WTC11 (cell line): ENCODE measurements at places on chromosomes 12 and 14. TPM values are rescaled to one million over a fixed set of nuclear protein-coding genes. Genes with fewer than 3 reads are reported as not detected.
A peak's percentile ranks its signal among the peaks of the same experiment; 100 is the strongest.

DNA sequence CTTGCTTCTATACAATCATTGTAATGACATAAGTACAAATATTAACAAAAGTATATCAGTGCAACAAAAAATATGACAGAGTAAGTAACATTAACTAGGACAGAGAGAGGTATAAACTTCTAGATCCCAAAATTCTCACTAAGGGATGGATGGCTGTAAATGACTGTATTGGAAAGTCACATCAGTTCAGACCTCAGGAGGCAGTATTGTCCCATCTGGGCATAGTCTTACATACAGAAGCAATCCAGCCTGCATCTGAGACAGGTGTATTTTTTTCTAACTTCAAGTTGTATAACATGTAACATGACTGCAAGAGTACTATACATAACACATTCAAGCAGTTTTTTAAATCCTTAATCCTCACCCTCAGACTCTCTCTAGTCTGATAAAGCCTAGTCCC is 99.0 kb downstream of the GARIN6 start:
- no peaks in the 10 kb centered on the region for H3K27me3 ChIP-seq
- H3K4me3 ChIP-seq: no peak overlapping the region
- DNase-seq: no peak
- H3K4me1 ChIP-seq: no peaks in the 10 kb centered on the region

Gene SLC5A8
- total RNA-seq: 0.05 to 0.07 TPM in 2 of 3 replicates, not detected in the other

- H3K4me3 ChIP-seq: no peak overlapping the region
- peaks cover 28% of the 10 kb centered on the region for H3K36me3 ChIP-seq
- no peak for DNase-seq
- peaks cover 10% of the 10 kb centered on the region for H3K4me1 ChIP-seq
- no peak overlapping the region for H3K27ac ChIP-seq
- no peaks in the 10 kb centered on the region for H3K27me3 ChIP-seq
Measured at GRCh38 chr12:72839696-72840095, 567.5 kb downstream of the TRHDE start.

- peak overlapping the region; percentile 8; the same call in 1 of the 2 replicates for H3K27ac ChIP-seq
- DNase-seq: no peak
- peaks cover 23% of the 10 kb centered on the region for H3K4me1 ChIP-seq
Measured at GRCh38 chr14:50106178-50106577, 10.2 kb downstream of the VCPKMT start.

GRCh38 chr14:86787717-86788116 is 1205.3 kb downstream of the GALC start:
- peaks cover 7% of the 10 kb centered on the region; the same call in 1 of the 2 replicates for H3K36me3 ChIP-seq
- H3K4me1 ChIP-seq: peaks cover 5% of the 10 kb centered on the region; the same call in 1 of the 2 replicates
- no peaks in the 10 kb centered on the region for H3K27me3 ChIP-seq
- no peak overlapping the region for H3K27ac ChIP-seq
- no peak for DNase-seq

Gene LHX5
- 1.5 to 3.0 TPM (median 1.6 TPM) in 3 replicates for total RNA-seq

Gene OAS1
- 0.24 to 0.30 TPM (median 0.27 TPM) in 3 replicates for total RNA-seq

DNA sequence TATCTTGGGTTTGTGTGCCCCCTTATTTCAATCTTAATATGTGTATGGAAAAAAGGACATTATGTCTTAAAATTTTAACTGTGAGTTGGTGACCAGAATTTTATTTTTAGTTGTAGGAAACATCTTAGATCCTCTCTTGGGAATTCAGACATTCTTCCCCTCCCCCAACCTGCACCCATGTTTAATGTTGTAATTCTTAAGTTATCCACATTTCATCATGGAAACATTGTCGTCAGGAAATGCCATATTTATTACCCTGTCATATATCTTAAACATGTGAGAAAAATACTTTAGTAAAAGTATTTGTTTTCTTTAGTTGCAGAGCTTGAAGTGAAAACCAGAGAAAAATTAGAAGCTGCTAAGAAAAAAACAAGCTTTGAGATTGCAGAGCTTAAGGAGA is 30.3 kb downstream of the YEATS4 start:
- H3K4me1 ChIP-seq: no peaks in the 10 kb centered on the region
- no peaks in the 10 kb centered on the region for H3K27me3 ChIP-seq
- H3K27ac ChIP-seq: no peak overlapping the region
- H3K36me3 ChIP-seq: peaks cover 20% of the 10 kb centered on the region

Gene EXOC3L4
- 0.21 to 0.42 TPM (median 0.30 TPM) in 3 replicates for total RNA-seq

Gene SERPINA3
- total RNA-seq: 2.7 to 3.5 TPM (median 3.0 TPM) in 3 replicates
